ENCODE measurements at places on chromosomes 5 and 9.

DNA sequence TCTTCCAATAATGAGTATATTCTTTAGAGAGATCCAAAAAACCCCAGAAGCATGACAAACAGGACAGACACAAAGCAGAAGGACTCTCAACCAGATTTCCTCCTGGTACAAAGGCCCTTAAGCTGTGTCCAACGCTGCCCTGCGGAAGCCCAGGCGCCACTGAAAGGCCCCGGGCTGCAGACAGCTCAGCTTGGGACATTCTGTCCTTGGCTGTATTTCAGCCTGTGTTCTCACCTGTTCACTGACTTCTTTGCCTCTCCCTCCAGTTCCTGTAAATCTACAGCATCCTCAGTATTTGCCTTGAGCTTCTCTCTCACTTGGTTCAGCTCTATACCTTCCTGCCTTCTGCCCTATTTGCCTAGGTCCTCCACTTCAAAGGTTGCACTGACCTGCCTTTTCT is 96.5 kb downstream of the SH3TC2 start:
- no peak for DNase-seq

- DNase-seq, result no peak
Observed at GRCh38 chr9:116369706-116370105, 216.1 kb downstream of the PAPPA start.

DNA sequence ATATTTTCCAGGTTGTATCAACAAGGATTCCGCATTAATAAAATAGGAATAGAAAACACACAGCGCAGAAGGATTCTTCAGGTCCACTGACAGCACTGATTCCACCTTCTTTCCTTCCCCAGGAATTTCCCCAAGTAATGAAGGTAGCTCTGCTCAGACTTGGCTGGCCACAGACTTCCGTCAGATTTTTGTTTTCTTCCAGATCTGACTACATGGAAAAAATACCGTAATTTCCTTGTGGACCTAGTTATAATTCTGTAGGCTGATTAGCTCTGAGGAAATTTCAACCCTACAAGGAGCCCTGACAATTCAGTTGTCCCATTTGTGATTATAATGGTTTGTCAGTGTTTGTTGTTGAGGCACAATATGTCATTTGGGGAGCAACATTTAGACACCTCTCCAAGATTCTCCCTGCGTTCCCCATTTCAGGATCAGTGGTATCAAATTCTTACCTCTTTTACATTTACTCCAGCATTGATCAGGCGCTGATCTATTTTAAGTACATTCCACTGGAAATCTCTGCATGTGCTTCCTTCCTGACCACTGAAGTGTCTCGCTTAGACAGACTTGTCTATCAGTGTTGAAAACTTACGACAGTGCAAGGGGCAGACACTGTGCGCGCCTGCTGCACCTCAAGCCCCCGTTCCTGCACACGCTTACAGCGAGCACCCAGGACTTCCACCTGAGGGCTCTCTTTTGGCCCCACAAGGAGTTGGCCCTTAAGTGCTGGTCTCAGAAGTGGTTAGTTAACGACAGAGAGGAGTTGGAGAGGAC is 94.8 kb downstream of the LHFPL2 start:
- DNase-seq, result no peak

GRCh38 chr5:107661650-107662044 is 9.1 kb downstream of the EFNA5 start:
- no peak for DNase-seq

DNA sequence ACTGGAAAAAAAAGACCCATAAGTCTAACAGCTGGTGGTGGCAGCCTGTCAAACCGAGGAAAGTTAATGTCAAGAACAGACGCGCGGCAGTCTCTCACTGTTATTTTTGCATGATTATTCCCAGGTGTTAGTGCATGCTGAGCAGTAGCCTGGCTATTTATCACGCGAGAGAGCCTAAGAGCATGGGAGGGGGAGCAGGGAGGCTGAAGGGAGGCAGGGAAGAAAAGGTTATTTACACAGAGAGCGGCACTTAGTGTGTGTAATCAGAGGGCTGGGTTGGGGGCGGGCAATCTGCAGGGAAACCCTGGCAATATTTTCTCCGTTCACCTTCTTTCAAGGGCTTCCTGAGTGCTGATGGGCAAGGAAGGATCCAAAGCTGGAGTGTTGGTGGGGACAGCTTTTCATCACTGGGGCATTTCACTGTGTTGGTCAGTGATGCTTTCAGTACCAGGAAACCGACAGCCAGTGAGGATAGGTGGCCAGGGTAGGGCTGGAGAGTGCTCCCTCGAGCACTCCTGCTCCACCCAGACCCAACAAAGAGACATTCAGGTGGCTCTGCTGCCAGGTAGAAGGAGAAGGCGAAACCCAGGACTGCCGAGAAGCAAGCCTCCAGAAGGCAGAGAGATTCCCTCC is 39.6 kb downstream of the ZNF608 start:
- DNase-seq, result no peak

DNA sequence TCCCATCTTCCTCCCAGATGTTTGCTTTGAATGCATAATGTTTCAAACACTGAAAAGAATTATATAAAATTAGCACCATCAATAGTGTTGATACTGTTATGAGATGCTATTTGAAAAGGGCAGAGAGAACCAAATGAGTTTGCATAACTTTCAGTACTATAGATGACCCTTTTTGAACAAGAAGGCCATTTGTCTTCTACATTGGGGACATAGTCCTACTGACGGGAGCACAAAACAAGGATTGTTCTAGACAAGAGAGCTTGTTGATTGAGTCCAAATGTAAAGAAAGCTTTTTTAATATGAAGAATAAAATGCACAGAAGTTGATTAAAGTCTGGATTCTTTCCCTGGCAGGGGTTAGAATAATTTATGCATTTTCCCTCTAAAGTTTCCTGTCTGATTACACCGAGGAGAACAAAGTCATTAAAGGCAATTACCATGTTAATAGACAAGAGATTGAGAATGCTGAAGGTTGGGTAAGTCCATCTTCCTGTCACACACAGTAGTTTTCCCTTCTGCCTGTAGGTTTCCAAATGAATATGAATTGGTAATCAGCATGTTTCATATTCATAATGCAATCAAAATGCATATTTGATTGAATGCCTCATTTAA is 32.8 kb upstream of the ADCY2 start:
- no peak for DNase-seq

- DNase-seq, result no peak
Observed at GRCh38 chr9:126158588-126159429, 167.8 kb upstream of the MVB12B start.

GRCh38 chr5:2658881-2659470 is 92.5 kb downstream of the IRX2 start:
- no peak for DNase-seq

- no peak for DNase-seq
Observed at GRCh38 chr5:7970816-7971215, 101.9 kb downstream of the MTRR start.

GRCh38 chr5:88235828-88236227 is 32.8 kb downstream of the TMEM161B start:
- no peak for DNase-seq

DNA sequence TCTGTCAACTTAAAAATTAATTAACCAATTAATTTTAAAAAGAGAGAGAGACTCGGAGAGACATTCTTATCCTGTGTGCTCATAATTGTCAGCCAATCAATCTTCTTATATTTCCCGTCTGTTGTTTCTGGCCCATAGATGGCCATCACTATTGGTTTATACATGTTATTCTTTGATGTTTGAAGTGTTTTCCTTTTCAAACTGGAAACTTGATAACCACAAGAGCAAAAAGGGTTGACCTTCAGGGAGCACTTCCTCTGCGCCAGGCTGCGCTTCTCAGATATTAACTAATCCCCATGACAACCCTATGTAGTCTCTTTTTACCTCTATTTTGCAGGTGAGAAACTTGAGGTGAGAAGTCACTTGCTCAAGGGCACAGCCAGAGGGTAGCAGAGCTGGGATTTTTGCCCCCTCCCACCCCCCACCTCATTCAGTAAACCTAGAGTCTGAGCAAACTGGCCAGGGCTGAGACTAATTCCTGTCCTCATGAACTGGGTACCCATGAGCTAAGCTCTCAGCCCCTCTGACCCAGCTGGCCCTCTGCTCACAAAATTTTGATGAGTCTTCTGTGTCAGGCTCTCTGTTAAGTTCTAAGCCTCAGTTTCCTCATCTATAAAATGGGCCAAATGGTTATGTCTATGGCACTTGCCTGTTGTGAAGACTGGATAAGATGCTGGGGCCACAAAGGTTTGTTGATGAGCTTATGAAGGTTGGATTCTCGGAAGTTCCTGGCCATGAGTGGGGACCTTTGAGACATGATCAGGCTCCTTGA is 86.0 kb upstream of the SH3PXD2B start:
- no peak for DNase-seq

Measured in iPS DF 19.7 (cell line).